ENCODE measurements at places on chromosomes 6 and 20.

DNA sequence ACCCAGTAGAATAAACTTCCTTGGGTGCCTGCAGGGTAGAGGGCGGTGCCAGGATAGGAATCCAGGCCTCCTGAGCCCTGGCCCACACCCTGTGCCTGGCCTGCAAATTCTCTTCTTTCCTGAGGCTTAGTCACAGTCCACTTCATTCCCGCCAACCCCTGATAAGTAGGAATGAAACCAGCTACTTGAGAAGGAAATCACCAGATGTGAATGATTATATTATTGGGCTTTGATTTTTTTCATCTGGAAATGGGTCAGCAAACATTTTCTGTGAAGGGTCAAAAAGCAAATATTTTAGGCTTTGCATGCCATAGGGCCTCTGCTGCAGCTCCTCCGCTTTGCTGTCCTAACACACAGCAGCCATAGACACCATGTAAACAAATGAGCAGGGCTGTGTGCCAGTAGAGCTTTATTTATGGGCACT, 50.2 kb downstream of the STK35 start:
- DNase-seq: no peak

DNA sequence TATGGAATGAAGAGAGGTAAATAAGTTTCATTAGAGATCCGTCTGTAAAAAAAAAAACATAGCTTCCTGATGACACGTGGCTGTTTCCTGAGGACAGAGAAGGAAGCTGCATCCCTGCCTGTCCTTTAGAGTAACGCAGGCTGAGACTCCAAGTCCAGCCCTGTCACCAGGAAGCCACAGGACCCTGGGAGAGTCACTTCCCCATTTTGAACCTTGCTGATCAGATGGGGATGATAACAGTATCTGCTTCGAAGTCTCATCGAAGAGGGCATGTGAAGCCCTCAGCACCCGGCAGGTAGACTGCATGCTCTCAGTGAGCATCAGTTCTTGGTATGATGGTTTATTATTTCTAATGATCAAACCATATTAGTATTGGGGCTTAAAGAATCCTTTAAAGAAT, 139.1 kb upstream of the KCNG1 start:
- DNase-seq: no peak

DNA sequence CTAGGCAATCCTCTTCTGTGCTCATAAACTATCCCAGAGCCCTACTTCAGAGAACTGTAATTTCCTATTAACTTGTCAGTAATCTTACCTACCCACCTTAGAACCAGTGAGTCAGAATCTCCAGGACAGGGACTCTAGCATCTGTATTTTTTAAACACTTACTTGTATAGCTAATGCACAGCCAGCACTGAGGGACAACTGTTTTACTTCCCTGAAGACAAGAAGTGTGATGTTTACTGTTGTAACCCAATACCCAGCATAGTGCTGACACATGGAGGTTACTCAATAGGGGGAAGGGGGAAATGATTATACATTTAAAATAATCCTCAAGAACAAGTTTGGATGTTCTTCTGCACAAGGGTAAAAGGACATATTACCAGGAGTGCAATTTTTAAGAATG, 130.8 kb downstream of the BTBD9 start:
- DNase-seq: no peak

GRCh38 chr6:72553531-72554511, 68.0 kb upstream of the KCNQ5 start:
- DNase-seq: no peak

DNA sequence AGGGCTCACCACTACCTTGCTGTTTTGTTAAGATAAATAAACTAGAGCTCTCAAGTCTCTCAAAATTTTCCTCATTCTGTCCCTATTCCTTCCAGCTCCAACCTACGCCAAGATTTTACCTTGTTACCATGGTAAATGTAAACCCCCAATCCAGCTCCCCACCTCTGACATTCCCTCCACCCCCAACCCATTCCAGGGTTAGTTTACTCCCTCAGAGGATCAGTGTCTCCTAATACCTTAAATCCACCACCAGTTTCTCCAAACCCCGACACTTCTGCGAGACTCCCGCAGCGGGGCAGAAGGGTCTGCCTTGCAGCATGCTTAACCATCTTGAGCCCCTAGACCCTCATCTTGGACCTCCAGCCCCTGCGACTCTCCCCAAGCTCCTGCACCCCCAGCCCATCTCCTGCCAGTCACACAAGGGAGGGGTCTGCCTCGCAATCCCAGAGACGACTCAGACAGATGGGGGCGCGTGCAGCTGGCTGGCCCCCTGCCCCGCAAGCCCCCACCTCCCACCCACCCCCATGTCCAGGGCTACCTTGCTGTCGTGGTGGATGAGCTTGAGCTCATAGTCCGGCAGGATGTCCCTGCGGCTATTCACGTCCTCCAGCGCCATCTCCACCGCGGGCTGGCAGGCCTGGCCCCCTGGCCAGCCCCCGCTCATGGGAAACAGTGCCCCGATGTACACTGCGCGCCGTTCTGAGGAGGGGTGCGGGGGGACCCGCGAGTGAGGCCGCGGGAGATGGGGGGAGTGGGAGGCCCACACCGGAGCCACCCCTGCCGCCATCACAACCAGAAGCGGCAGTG, 5.8 kb downstream of the GABBR1 start:
- DNase-seq: no peak

DNA sequence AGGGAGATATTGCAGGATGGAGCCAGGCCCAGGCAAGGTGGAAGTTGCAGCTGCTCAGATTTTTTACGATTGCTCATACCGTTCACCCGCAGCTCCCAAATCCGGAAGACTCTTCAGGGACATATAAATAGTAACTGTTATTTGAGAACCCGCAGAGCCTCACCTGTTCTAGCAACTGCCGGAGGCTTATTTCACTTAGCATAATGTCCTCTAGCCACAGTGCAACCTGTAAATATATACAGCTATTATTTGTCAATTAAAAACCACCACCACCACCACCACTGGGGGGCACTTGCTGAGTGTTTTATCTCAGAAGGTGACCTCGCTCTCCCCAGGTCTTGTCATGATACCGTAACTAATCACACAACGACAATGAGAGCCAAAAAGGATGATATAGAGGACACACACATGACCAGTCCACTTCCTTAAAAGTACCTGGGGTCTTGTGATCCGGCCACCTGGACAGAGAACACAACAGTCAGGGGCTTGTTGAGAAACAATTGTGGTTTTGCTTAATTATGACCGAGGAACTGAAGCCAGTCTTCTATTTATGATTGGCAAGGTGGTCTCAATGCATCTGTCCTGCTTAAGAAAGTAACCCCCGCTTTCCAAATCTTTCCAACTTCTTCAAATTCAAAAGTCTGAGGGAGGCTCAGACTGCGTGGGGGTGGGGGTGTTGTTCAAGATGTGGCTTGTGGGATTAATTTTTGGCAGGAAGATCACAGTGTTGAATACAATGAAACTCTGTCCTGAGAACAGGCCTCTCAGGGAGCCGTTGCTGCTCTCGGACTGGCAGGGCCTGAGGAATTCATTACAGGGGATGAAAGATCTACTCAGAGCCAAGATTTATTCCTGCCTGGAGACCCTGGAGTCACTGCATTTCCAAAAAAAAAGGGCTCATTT, 107.7 kb upstream of the PRND start:
- peak; percentile 19 for DNase-seq

GRCh38 chr20:1595333-1595732, 24.5 kb downstream of the SIRPB1 start:
- no peak for DNase-seq

DNA sequence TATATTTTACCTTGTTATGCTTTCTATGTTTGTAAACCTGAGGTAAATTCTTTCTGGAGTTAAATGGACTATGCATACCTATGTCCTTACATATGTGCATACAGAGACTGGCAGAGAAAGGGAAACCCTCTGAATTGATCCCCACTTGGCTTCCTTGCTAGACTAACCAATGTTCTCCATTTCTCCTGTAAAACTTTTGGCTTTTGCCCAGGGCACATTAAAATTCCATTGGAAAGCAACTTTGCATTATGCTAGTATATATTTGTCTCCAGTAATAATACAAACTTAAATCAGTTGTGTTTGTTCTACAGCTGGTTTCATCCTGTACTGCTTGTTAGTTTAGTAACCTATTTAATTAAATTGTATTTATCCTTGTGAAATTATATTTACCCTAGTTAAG, 646.0 kb upstream of the MARCKS start:
- no peak for DNase-seq

- DNase-seq: no peak
Observed at GRCh38 chr6:34982424-34982852, 93.4 kb downstream of the ANKS1A start.

DNA sequence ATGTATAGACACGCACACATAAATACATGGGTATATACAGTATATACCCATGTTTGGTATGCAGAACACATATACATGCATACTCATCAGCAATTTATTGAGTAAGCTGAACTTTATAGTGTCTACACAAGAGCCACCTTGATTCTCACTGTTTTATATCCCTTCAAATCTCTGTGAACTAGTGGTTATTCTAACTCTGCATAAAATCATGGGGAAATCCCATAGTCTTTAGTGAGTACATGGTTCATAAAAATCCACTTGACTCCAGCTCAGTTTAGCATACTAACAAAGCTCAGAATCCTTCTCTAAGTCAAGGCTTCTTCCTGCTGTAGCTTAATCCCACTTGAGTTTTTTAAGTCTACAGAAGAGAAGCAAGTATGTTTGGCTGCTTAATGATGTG, 104.1 kb downstream of the THEMIS start:
- no peak for DNase-seq

GRCh38 chr6:75196081-75196687, 9.7 kb downstream of the COL12A1 start:
- DNase-seq: no peak

- no peak for DNase-seq
Observed at GRCh38 chr6:137102851-137103492, 58.2 kb upstream of the IL20RA start.

DNA sequence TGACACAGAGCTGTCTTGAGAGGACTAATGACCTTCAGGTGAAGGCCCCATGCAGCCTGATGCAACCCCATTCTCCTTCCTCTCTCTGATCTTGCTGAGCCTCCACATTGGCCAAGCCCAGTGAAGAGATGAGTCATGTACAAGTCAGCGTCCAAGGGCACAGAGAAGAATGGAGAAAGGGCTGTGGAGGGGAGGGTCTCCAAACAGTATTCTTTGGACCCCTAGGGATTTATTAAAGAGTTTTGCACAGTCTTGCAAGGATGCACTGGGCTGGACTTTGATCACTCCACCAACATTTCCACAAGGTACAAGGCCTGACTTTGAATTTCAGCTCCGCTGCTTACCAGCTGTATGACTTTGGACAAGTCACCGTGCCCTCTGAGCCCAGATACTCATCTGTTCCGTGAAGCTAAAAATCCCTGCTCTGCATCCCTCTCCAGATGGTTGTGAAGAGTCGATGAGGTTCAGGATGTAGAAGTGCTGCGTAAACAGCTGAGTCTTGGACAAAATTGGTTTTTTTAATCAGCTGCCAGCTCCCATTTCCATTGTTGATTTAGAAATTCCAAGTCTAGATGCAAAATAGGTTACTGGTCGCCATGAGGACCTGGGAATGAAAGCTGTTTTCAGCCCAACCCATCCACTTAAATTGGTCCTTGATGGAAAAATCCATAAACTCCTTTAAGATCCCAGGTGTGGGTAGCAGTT, 14.1 kb upstream of the KCNG1 start:
- no peak for DNase-seq

GRCh38 chr6:64904616-64905015, 802.4 kb downstream of the EYS start:
- no peak for DNase-seq

DNA sequence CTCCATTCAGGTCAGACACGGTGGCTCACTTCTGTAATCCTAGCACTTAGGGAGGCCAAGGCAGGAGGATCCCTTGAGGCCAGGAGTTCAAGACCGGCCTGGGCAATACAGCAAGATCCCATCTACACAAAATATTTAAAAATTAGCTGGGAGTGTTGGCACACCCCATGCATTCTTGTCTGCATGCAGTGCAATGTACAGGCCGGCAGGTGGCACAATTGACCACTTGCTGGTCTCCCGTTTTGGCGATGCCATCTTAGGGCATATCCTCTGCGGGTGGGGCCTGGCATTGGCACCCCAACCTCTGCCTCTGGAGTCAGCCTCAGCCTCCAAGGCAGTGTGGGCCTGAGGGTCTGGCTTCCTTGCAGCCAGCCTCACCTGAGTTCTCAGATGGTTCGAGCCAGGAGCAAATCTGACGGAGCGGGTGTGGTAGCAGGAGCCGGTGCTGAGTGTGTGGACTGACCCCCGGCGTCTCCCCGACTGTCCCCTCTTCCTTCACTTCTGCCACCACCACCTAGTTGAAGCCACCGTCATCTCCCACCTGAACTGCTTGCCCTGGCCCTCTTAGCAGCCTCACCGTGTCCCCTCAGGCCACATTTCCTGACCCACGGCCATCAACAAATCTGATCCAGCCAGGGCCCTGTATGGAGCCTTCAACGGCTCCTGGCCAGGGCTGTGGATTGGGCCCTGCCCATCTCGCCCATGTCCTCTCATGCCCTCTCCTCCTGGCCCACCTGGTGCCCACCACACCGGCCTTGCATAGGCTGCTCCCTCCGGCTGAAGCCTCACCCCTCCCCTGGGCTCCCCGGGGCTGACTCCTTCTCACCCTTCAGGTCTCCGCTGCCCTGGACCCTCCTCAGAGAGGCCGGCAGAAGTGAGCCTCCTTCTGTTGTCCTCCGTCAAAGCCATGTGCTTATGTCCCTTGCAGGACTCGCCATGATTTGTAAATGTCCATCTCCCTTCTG, 44.0 kb downstream of the EFCAB8 start:
- DNase-seq: peak; percentile 35

GRCh38 chr6:39196673-39197091, 32.6 kb downstream of the KCNK5 start:
- no peak for DNase-seq

DNA sequence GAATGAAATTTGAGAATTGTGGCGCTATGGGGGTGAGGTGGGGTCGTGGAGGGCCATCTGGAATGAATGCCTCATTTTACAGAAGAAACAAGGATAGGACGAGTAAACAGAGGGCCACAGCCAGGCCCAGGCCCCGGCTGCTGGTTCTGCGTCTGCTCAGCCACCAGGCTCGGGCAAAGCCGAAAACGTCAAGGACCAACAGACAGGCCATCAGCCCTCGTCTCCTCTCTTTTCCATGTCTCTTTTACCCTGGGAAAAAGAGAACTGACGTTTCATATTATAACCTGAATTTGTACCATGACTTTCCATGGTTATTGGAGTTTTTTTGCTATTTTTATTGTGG, 212.4 kb upstream of the ARID1B start:
- DNase-seq: no peak

DNA sequence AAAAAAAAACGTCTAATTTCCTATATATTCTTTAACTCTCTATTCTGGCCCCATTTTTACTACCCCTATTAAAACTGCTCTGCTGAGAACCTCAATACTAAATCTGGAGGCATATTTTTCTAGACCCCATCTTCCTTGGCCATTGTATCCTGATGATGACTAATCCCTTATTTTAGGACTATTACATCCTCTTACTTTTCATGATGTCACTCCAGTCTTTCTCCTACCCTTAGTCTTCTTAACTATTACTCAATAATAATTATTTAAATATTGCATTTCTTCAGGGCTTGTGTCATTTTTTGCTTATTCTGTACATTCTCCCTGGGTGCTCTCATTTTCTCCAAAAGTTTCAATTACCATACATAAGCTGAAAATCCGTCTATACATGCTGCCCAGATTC, 6.4 kb downstream of the FBXO30 start:
- DNase-seq: no peak

- DNase-seq: no peak
Observed at GRCh38 chr6:100232781-100233573, 231.7 kb downstream of the SIM1 start.
